Activated naive CD4-positive, alpha-beta T cell treated with anti-CD3 and anti-CD28 coated beads for 36 hours (primary cell): ENCODE measurements at places on chromosomes 2 and 18. TPM values are rescaled to one million over a fixed set of nuclear protein-coding genes. Genes with fewer than 3 reads are reported as not detected.

The LAMA1 gene
- total RNA-seq, result not detected

The BOLL gene
- 0.12 TPM for total RNA-seq

The CDKL4 gene
- total RNA-seq, result not detected

DNA sequence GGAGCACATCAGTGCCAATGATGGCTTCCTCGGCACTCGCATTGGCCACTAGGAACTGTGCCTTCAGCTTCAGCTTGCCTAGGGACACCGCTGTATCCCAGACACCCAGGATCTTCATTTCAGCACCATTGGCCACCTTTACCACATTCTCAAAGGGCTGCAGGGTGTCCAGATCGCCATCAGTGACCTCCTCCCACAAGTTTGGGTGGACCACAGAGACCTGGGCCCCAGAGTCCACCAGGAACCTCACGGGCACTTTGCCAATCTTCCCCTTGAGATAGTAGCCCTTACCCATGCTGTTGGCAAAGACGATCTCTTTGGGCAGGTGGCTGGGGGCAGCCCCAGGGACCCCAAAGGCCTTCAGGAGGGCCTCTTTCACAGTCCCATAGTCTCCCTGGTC lies 610 bp downstream of the ASPRV1 start:
- DNase-seq, result no peak

DNA sequence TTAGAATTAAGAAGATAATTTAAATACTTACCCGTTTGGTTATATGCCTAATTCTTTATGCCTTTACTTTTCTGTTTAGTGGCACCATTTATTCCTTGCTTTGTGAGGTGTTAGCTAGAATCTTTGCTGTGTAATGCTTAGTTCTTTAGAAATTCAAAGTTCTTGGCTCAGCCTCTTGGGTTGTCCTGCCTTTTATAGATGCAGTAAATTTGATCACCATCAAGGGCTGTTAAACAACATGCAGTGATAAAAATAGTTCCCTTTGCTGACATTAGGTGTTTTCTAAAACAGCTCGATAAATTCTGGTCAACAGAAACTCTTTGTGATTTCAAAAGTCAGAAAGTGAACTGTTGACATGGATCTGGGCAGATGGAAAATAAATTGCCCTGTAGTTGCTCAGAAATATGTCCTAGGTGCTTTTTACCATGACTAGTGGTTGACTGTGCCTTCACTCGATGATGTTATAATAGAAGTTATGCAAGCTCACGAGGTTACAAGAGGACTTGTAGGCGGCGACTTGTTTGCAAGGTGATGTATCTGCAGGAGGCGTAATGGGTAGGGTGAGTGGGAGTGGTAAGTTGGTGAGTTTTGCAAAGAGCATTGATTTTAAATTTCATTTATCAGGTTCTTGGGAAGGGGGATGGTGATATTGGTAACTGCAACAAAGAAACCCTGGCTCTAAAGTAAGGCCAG lies 52.1 kb downstream of the LRRTM1 start:
- DNase-seq, result no peak

- no peak for DNase-seq
These were observed 48.1 kb downstream of the CYRIA start for GRCh38 chr2:16617282-16618266.

- DNase-seq, result no peak
These were observed 4.2 kb downstream of the NAPG start for GRCh38 chr18:10530002-10530401.

- no peak for DNase-seq
These were observed 325.0 kb upstream of the PKDCC start for GRCh38 chr2:41722668-41723369.

- DNase-seq, result no peak
These were observed 56.1 kb downstream of the RHBDD1 start for GRCh38 chr2:226891780-226892590.

DNA sequence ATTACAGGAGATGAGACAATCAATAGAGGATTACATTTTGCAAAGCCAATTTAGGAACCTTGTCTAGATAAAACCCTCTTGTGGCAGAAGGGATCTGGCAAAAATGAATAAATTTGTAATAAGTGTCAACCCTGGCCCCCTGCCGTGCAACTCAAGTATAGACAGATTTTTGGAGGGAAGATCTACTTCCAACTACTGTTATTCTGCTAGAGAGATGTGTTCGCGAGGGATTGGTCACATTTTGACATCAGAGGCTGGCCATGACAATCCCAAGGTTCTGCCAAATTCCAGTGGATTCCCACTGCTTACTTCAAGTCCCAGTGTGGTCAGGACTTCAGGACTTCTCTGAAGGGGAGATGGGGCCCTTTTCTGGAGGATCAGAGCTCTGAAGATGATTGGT lies 192.6 kb downstream of the SH3RF3 start:
- no peak for DNase-seq

DNA sequence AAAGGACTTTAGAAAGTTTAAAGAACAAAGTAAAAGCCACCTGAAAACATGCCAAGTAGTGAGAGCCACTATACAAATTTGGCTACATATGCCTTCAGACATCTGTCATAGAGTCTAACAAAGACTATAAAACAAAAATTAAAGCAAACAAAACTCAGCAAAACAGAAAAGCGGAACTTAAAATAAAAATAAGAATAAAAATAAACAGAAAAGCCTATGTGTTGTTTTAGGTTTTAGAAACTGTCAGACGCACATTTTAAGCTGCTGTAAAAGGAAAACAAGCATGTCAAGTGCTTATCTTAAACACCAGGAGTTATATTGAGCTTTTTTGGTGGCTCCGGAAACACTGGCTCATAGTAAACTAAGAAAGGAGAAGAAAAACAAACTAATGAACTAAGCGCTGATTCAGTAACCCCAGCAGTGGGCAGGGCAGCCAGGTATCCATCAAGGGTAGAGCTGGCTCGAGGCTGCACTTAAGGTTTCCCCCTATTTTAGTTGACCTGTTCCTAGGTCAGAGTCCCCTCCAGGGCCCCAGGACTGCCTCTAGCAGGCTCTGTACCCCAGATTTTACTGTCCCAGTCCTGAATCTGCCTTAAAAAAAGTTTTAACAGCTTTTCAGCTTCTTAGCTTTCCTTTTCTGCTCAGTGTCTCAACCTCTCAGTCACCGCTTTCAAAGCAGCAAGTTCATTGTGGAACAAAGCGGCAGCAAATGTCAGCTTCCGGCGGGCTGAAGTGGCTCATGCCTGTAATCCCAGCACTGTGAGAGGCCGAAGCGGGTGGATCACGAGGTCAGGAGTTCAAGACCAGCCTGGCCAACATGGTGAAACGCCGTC lies 15.4 kb upstream of the RMC1 start:
- DNase-seq, result peak; percentile 84

GRCh38 chr2:43937269-43937820 lies 58.4 kb downstream of the LRPPRC start:
- no peak for DNase-seq
